ENCODE measurements at places on chromosomes 6 and 20.

- no peak for DNase-seq
These were observed 44.0 kb downstream of the SRPK1 start for GRCh38 chr6:35876902-35877301.

GRCh38 chr20:58892932-58893224 is 40.4 kb downstream of the GNAS start:
- DNase-seq, result no peak

GRCh38 chr6:143123081-143123480 is 62.4 kb downstream of the AIG1 start:
- no peak for DNase-seq

- DNase-seq, result no peak
These were observed 13.1 kb downstream of the PRDM1 start for GRCh38 chr6:106099235-106099537.

DNA sequence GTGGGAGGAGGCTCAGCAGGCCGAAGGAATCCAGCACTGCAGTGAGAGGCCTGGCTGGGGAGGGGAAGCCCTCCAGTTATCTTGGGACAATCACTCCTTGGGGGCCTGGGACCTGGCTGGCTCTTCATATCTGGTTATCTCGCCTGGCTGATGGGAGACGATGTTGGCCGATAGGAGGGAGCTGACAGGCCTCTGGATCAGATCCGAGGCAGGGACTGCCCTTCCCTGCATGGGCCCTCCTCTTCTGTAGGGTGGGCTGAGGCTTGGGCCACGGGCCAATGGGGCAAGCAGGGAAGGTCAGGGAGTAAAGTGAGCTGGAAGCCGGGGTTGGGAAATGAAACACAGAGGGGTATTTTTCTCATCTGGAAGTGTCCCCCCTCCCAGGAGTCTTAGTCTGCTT is 25.2 kb downstream of the MANBAL start:
- no peak for DNase-seq
